ENCODE measurements at places on chromosomes 3 and 15. TPM values are rescaled to one million over a fixed set of nuclear protein-coding genes. Genes with fewer than 3 reads are reported as not detected.
A peak's percentile ranks its signal among the peaks of the same experiment; 100 is the strongest.

Gene ZIC1
- total RNA-seq, result not detected

Gene VILL
- total RNA-seq, result 9.9 TPM

Gene LYZL4
- total RNA-seq, result not detected

Gene EPHB1
- total RNA-seq, result 1.3 TPM

Gene CCDC39
- not detected for total RNA-seq

Gene GRM2
- 0.22 TPM for total RNA-seq

Gene TMEM45A
- total RNA-seq, result 0.74 TPM

Gene TFRC
- total RNA-seq, result 341 TPM

Gene EXD1
- total RNA-seq, result not detected

Gene ATP2B2
- total RNA-seq, result 0.05 TPM

DNA sequence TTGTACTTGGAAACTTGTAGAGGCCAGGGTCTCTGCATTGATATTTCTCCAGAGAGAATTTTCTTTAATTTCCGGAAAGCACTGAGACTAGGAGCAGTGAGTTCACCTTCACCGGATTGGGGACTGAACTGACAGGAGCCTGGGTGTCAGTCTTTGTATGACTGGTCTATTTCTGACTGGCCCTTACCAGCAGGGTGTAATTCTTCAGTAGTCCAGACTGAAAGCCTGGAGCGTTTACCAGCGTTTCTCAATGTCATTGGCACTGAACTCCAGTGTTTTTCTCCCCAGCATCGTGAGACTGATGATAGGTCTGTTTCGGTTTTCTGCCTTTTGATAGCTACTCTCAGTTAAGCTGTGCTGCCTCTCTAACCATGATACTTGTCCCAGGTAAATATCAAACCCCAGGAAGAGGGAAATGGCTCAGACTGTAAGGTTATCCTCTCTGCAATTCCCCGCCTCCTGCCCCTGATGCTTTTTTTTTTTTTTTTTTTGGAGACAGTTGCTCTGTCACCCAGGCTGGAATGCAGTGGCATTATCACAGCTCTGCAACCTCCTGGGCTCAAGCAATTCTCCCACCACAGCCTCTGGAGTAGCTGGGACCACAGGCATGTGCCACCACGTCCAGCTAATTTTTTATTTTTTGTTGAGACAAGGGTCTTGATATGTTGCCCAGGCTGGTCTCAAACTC, 103.6 kb downstream of the CACNA2D3 start:
- DNase-seq, result no peak
- H3K36me3 ChIP-seq, result no peaks in the 10 kb centered on the region
- H3K4me1 ChIP-seq, result no peaks in the 10 kb centered on the region
- H3K27ac ChIP-seq, result no peak overlapping the region

DNA sequence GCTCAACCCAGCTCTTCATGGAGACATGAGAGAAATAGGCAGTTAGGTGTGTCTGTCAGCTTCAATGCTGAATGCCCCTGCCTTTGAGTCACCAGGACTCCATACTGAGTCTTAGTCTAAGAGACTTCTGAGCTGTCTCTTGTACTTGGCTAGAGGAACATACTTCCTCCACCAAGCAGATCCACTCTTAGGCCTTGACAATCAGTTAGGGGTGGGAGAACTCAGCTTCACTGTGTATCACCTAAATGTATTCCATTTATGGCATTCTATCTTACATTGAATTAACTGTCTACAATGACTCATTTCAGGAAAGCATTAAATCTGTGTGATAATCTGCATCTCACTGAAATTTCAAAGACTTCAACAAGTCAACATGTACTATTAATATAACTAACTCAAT, 66.0 kb downstream of the STAC start:
- no peaks in the 10 kb centered on the region for H3K4me1 ChIP-seq
- no peaks in the 10 kb centered on the region for H3K27me3 ChIP-seq
- H3K4me3 ChIP-seq, result no peak overlapping the region
- no peak overlapping the region for H3K27ac ChIP-seq
- DNase-seq, result no peak
- no peaks in the 10 kb centered on the region for H3K36me3 ChIP-seq

- no peak overlapping the region for H3K4me3 ChIP-seq
- H3K27me3 ChIP-seq, result peaks cover 14% of the 10 kb centered on the region
- H3K4me1 ChIP-seq, result peaks cover 4% of the 10 kb centered on the region
- no peak overlapping the region for H3K27ac ChIP-seq
- no peak for DNase-seq
These were observed 6.5 kb upstream of the CPEB1 start for GRCh38 chr15:82653483-82654168.

GRCh38 chr3:117602058-117602644, 892.6 kb downstream of the TUSC7 start:
- no peaks in the 10 kb centered on the region for H3K4me1 ChIP-seq
- no peak for DNase-seq
- H3K4me3 ChIP-seq, result no peak overlapping the region

GRCh38 chr15:39549912-39550311, 31.0 kb upstream of the THBS1 start:
- no peak overlapping the region for H3K27ac ChIP-seq
- H3K4me1 ChIP-seq, result no peaks in the 10 kb centered on the region
- H3K27me3 ChIP-seq, result peaks cover 7% of the 10 kb centered on the region
- no peaks in the 10 kb centered on the region for H3K36me3 ChIP-seq
- no peak for DNase-seq

GRCh38 chr15:59616379-59616778, 4.8 kb downstream of the GCNT3 start:
- no peak overlapping the region for H3K27ac ChIP-seq
- peaks cover 24% of the 10 kb centered on the region for H3K27me3 ChIP-seq
- H3K4me3 ChIP-seq, result no peak overlapping the region
- no peaks in the 10 kb centered on the region for H3K36me3 ChIP-seq
- DNase-seq, result no peak
- peaks cover 2% of the 10 kb centered on the region for H3K4me1 ChIP-seq

DNA sequence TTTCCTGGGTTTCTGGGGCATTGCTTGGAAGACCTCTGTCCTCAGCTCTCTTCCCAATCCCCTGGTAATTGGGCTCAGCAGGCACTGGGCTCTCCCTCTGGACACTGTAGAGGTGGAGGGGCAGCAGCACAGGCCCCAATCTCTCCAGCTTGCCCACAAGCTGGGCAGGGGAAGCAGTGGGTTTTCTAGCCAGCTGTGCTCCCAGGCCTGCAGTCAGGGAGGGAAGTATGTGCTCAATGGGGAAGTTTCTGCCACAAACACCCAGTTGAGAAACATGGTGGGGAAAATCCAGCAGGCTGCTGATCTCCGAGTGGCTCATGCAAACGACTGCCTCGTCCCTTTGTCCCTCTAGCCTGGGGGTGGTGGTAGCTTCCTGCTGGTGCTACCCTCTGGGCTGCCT, 12.8 kb upstream of the RFT1 start:
- H3K4me3 ChIP-seq, result no peak overlapping the region
- no peak for DNase-seq
- H3K27ac ChIP-seq, result no peak overlapping the region
- no peaks in the 10 kb centered on the region for H3K27me3 ChIP-seq

DNA sequence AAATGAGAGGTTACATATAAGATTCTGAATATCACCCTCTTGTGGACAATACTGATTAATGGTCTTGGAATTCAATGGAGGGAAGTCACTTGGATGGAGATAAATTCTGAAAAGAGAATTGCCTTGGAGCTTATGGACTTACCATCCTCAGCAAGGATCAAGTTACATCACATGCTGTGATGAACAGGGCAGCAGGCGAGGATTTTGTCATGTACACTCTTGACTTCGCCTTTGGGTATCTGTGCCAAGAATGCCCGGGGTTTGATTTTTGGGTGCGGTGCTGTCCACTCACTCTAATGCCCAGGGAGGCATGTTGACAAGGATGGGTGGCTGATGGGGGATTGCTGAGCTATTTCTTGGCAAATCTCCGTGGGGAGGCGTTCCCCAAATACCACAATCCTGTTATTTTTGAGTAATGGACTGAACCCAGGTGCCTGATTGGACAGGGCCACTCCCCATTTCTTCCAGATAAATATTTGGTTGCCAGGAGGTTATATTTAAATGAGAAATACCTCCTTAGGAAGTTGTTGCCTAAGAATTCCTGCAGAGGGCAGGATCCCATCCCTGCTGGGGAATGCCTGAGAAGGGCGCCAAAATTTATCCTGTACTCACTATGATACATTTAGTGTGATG, 96.3 kb downstream of the TPRG1 start:
- no peak for DNase-seq
- no peak overlapping the region for H3K4me3 ChIP-seq
- no peaks in the 10 kb centered on the region for H3K27me3 ChIP-seq
- peaks cover 6% of the 10 kb centered on the region for H3K4me1 ChIP-seq

DNA sequence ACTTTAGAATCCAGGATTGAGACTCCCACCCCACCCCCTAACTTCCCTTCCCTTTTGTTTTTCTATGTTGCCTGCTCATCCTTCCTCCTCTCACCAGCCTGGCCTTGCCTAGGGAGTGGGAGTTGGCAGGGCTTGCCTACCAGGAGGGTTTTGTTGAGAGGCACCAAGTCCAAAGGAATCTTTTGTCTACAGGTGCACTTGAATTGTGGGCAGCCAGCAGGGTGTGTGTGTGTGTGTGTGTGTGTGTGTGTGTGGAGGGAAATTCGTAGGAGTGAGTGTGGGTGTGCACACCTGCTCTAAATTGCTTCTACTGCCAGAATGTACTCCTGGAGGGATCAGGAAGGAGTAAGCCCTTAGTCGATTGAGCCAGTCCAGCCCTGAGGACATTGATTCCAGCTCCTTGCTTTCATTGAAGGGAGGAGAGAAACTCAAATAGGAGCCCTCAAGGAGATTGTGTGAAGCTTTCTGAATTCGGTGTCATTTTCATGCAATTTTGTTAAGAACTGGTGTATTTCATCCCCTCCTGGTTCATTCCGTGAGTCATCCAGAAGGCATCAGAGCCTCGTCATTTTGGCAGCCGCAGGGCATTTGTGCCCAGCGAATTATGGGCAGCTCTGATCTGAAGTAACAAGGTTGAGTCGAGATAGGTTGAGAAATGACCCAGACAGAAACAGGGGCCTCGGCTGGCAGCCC, 112.1 kb downstream of the SLCO3A1 start:
- no peaks in the 10 kb centered on the region for H3K27me3 ChIP-seq
- no peak for DNase-seq
- peaks cover 42% of the 10 kb centered on the region for H3K4me1 ChIP-seq
- H3K36me3 ChIP-seq, result no peaks in the 10 kb centered on the region
- no peak overlapping the region for H3K27ac ChIP-seq
- H3K4me3 ChIP-seq, result no peak overlapping the region

- H3K36me3 ChIP-seq, result no peaks in the 10 kb centered on the region
- H3K27me3 ChIP-seq, result peaks cover 57% of the 10 kb centered on the region
- DNase-seq, result peak; percentile 66
- peak overlapping the region; percentile 5 for H3K27ac ChIP-seq
These were observed 121.9 kb downstream of the TMEM266 start for GRCh38 chr15:76181705-76182107.

DNA sequence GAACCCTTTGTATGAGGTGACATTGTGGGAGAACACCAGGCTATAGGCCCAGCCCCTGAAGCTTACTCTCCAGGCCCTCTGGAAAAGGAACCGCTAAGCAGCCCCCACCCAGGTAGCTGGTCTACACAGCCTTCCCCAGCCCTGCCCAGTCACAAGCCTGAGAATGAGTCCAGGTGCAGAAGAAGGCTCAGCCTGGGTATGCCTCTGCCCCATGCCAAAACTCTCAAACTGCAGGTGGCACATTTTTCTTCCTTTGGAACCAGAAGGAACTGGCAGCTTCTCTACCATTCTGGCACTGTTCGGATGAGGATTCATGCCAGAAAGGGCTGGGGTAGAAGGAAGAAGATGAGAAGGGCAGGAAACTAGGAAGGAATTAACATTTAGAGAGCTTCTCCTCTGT, 23.7 kb upstream of the TBC1D21 start:
- DNase-seq, result no peak
- H3K27me3 ChIP-seq, result peaks cover 26% of the 10 kb centered on the region
- H3K4me3 ChIP-seq, result no peak overlapping the region
- no peaks in the 10 kb centered on the region for H3K4me1 ChIP-seq

GRCh38 chr3:66483006-66483405, 17.8 kb downstream of the LRIG1 start:
- no peaks in the 10 kb centered on the region for H3K27me3 ChIP-seq
- no peak overlapping the region for H3K27ac ChIP-seq
- H3K4me3 ChIP-seq, result peak overlapping the region; percentile 53
- peaks cover 45% of the 10 kb centered on the region for H3K4me1 ChIP-seq
- no peak for DNase-seq
- peaks cover 8% of the 10 kb centered on the region for H3K36me3 ChIP-seq

DNA sequence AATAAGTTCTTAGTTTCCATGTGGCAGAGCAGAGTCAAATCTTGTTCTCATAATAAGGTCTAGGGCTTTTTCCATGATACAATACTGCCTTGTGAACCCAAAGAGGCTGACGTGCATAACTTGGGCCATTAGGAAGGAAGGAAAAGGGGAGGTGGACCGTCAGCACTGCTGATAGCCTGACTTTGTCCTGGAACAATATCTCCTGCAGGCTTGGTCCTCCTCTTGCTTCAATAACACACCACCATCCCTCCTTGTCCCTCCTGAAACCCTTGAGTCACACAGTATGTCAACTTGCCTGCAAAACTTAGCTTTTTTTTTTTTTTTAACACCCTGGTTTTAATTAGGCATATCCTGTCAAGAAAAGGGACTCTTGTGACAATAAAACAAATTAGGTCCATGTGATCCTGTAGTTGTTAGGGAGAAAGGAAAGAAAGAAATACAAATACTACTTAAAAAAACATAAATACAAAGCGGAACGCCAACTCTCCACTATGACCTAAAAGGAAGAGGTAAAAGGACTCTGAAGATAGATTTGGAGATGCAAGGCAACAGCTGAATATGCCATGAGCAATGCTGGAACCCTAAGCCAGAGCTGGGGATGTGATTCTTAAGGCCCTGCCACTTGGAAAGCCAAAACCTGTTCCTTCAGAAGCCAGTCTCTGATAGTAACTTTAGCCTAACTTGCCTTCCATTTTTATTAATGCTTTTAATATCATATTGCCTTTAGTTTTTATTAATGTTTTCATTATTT, 67.0 kb downstream of the WWTR1 start:
- no peak overlapping the region for H3K4me3 ChIP-seq
- H3K4me1 ChIP-seq, result no peaks in the 10 kb centered on the region
- H3K27ac ChIP-seq, result no peak overlapping the region
- no peak for DNase-seq
- peaks cover 4% of the 10 kb centered on the region for H3K27me3 ChIP-seq
- H3K36me3 ChIP-seq, result no peaks in the 10 kb centered on the region

GRCh38 chr15:88617031-88617722, 4.0 kb upstream of the AEN start:
- H3K36me3 ChIP-seq, result peaks cover 6% of the 10 kb centered on the region
- H3K4me1 ChIP-seq, result peaks cover 15% of the 10 kb centered on the region
- no peak overlapping the region for H3K27ac ChIP-seq
- peaks cover 4% of the 10 kb centered on the region for H3K27me3 ChIP-seq
- no peak for DNase-seq

DNA sequence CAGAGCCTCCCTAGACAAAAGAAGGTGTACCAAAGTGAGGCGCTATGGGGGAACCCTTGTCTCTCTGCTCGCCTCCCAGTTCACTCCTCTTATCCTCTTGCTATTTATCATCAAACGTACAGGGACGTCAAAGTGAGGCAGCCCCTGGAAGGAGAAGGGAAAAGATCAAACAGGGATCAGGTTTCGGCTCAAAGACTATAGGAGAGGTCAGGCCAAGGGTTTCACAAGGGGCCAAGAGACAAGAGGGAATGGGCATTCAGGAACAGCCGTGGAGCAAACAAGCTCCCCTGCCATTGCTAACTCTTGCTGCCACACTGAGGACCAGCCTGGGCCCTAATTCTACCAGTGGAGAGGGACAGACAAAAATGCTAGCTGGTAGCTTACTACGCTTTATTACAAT, 168.7 kb downstream of the GREM1 start:
- DNase-seq, result no peak
- H3K4me1 ChIP-seq, result no peaks in the 10 kb centered on the region
- H3K4me3 ChIP-seq, result no peak overlapping the region
- H3K36me3 ChIP-seq, result no peaks in the 10 kb centered on the region
- H3K27ac ChIP-seq, result no peak overlapping the region
- no peaks in the 10 kb centered on the region for H3K27me3 ChIP-seq

Data from activated CD4-positive, alpha-beta memory T cell treated with anti-CD3 and anti-CD28 coated beads for 36 hours (primary cell).